ENCODE measurements at places on chromosomes 6 and 20.
A peak's percentile ranks its signal among the peaks of the same experiment; 100 is the strongest.

DNA sequence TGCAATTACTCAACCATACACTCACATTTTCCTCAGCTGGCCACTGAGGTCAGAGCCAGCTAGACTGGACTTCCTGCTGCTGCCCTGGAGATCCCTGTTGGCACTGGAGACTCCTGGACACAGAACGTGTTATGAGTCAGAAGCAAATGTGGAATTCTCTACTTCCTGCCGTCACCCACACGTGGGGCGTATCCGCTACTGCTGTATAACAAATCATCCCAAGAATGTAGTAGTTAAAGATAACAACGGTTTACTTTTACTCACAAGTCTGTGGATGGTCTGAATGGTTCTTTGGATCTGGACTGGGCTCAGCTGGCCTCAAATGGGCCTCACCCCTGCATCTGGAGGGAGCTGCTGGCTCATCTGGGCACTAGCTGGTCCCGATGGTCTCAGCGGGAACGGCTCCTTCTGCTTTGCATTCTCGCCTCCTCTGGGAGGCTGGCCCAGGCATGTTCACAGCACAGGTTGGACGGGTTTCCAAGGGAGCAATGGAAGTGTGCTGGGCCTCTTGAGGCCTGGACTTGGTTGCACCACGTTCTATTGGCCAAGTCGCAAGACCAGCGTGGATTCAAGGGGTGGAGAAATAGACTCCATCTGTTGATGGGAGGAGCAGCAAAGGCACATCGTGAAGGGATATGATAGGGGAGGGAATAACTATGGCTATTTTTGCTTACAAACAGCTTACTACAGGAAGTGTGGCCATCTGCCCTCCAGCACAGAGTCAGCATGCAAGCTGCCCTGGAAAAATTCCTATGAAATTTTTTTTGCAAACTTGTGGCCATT lies 118.5 kb downstream of the SNX5 start:
- DNase-seq, result no peak

DNA sequence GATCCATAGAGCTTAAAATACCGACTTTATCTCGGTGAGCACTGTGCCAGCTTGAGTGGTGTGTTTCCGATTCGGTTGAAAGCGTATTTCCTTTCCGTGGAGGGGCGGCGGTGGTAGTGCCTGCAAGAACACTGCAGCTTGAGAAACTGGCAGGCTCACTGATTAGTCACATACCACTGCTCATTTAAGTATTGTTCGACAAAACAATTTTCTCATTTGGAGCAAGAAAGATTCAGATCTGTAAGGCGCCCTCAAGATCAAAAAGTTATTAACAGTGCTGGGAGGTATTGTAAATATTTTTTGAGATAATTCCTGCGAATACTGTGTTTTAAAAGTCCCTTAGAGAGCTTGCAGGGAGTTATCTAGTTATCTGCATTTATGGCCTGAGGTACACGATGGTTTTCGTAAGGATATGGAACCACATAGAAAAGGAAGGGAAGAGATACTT lies 1.3 kb downstream of the MAPK14 start:
- peak; percentile 28 for DNase-seq

GRCh38 chr6:77548190-77548589 lies 84.9 kb upstream of the HTR1B start:
- DNase-seq, result no peak

DNA sequence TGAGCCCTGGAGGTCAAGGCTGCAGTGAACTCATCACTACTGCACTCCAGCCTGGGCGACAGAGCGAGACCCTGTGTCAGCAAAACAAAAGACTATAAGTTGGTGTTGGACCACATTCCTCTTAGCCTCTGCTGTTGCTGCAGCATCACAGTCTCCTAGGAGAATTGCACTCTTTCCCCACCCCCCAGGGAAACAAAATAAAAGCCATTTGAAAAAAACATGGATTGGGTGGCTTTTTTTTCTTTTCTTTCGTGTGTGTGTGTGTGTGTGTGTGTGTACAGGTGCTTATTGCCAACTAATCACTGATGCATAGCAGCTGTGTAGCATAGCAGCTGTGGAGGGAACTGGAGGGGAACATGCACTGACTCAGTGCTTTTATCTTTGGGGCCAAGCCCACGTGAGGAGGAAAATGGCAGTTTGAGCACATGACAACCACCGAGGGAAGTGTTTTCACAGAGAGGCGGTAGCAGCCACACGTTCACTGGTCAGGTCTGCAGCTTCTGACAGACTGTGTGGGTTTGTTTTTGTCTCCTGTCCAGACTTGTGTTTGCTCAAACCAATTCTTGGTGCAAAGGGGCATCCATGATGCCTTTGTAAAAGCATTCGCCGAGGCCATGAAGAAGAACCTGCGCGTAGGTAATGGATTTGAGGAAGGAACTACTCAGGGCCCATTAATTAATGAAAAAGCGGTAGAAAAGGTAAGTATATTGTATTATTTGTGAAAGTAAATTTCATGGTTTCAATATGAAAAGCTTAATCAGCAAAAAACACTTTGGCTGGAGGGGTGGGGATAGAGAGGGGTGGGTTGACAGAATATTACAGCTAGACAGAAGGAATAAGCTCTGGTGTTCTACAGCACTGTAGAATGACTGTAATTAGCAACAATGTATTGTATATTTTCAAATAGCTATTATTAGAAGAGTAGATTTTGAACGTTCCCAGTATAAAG lies 27.7 kb downstream of the ALDH5A1 start:
- no peak for DNase-seq

DNA sequence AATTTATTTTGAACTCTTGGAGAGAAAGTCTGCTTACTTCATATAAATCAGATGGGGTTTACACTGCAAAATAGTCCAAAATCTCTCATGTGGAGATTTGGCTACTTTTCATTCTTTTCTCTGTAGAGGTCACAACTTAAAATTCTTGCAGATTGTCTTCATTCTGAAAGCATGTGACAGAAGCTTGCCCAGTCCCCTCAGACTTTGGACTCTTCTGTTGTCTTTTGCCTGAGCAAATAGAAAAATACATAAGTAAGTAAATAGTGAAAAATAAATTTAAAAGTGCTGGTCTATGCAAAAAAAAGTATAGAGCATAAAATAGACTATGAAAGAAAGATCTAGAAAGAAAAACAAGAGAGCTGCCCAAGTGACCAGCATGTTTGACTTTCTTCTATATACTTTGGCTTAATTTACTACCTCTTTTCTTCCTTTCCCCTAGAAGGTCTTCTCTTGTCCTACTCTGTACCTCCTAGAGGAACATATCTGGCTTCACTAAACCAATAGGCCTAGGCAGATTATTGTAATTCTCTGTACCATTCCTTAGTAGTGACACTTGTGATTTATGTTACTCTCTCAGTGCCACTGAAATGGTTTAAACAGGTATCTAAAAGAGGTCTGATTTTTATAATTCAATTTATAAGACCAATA lies 260.9 kb downstream of the TENT5A start:
- DNase-seq, result no peak

GRCh38 chr20:9444921-9445320 lies 69.5 kb upstream of the LAMP5 start:
- no peak for DNase-seq

- DNase-seq, result no peak
These were observed 76.5 kb downstream of the ADGRG6 start for GRCh38 chr6:142378138-142378875.

DNA sequence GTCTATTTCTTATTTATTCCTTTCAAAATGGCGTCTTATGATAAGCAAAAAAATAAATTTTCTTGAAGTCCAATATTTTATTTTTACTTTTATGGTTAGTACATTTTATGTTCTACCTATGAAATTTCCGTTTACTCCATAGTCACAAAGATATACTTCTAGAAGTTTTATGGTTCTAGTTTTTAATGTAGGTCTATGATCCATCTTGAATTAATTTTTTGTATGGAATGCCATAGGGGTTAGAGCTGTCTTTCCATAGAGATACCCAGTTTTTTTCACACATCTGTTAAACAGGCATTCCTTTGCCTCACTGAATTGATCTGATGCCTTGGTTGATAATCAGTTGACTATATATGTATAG lies 24.9 kb upstream of the ASIP start:
- no peak for DNase-seq

GRCh38 chr6:144477856-144478255 lies 192.7 kb downstream of the UTRN start:
- DNase-seq, result no peak

DNA sequence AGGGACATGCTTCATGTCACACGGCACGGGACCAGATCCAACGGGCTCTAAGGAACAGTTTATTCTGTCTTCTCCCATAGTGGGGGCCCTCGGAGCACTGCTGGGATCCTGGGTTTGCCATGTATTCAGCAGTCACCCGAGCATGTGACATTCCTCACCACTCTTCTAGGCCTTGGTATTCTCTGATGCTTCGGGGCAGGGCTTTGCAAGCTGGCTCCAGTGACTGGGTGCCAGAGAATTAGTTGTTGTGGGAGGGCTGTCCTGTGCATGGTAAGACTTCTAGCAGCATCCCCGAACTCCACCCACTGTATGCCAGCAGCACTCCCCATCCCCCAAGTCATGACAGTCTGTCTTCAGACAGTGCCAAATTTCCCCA lies 5.4 kb downstream of the CCN5 start:
- no peak for DNase-seq

DNA sequence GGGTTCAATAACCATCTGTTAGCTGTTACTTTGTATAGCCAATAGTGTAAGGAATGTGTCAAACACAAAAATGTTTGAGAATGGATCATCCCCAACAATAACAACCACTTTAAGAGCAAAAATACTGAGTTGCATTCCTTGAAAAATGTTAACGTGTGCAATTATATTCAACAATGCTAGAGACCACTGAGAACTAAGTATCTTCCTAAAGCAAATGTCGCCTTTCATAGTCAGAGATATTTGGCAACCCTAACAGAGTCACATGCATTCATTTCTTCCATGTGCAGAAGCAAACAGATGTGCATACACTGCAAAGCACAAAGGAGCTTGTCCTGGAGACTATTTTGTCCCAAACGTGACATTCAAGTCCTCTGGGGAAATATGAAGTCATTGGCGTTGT lies 448.6 kb downstream of the GJA1 start:
- no peak for DNase-seq

Data from stimulated activated CD8-positive, alpha-beta memory T cell treated with anti-CD3 and anti-CD28 coated beads, Interleukin-4, amount 100 ng/mL, for 1 hour (primary cell).